ENCODE measurements at places on chromosomes 7 and 10.

GRCh38 chr7:11758627-11759111 lies 73.3 kb downstream of the THSD7A start:
- DNase-seq = no peak

DNA sequence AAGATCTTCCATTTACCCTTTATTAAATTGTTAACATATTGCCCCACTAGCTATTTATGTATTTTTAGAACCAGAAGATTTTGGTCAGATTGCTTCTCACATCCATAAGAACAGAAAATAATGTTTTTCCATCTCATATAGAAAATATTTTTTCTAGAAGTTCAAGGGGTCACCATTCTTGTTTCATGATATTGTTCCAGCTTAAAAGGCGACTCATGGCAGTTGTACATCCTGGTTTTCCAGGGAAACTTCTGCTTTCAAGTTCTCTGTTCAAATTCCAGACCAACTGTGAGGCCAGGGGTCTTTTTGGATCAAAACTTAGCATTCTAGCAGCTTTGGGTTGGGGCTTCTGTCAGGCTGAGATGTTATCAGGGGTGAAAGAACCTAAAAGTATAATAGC lies 84.4 kb downstream of the LRRC4 start:
- DNase-seq = no peak

- DNase-seq = no peak
Observed at GRCh38 chr10:89309156-89310055, 7.6 kb downstream of the IFIT2 start.

DNA sequence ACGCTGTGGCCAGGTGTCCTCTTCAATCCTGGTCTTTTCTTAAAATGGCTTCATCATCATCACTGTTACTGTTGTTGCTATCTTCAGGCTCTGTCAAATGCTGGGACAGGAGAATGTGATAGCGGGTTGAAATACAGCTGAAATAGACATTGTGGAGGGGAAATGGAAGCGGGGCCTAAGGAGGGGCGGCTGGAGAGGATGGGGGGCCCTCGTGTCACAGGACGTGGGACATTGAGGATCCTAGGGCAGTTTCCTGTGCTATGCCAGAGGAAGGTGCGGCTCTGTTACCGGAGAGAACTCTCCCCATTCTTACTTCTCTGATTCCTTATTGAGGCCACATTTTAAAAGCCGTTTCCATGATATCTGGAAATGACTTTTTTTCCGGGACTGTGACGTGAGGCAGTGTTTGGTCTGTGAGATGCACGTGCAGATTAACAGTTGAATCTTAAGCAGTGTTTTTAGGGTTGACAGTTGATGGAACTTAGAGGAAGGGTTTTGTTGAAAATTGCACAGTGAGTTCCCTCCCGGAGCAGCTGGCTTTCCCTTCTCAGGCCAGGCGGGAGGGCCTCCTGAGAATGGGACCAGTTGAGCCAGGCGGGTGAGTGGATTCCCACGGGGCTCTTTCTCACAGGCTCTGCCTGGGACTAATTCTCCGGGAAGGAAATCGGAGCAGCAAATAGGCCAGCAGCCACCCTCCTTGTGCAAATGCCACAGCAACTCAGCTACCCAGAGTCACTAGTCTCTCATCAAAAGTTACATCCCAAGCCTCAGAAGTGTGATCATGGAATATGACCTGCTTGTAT lies 125.2 kb downstream of the TACC2 start:
- no peak for DNase-seq

DNA sequence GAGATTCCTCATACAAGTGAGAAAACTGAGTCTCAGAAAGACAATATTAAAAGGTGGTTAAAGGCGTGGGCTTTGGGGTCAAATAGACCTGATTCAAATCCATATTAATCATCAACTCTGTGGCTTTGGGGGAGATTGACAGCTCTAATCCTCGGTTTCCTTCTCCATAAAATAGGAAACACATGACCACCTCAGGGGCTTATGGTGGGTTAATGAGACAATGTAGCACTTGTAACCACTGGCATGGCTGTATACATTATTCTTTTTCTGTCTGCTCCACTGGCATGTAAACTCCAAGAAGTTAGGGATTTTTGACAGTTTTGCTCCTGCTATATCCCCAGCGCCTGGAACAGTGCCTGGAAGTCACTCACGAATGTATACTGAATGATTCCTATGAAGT lies 120.8 kb upstream of the GAD2 start:
- DNase-seq = no peak

GRCh38 chr10:97129666-97130065 lies 56.1 kb downstream of the SLIT1 start:
- DNase-seq = no peak

- no peak for DNase-seq
Observed at GRCh38 chr7:76050545-76050944, 2.6 kb downstream of the MDH2 start.

DNA sequence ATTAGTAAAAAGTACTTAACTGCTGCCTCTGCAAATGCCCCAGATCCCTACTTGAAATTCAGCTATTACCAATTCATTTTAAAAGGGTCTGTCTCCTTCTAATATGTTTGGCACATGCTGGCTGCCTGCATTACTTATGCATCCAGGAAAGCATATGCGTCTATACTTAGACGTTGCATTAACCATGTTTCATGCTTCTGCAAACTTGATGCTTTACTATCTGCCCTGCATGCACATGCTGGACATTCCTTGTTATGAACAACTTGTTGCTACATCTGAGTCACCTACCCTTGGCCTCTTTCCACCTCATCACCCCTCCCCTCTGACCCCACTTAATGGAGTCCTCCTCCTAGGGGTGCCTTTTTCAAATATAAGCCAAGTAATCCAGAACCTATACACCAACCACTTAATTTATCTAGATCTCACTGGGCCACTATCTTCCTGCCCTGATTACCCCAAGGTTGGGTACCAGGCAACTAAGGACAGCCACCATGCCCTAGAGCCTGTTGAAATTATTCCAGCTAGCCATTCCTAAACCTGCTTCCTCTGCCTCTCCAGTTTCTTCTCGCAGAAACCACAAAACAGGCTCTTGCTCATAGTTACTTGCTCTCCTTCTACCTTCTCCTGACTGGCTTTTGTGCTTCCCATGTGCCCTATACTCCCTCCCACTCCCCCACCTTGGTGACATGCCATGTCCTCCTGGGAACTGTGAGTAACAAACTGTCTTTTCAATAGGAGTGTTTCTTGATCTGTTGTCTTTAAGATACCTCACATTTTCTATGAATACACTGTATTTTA lies 1187.9 kb downstream of the REEP3 start:
- no peak for DNase-seq

DNA sequence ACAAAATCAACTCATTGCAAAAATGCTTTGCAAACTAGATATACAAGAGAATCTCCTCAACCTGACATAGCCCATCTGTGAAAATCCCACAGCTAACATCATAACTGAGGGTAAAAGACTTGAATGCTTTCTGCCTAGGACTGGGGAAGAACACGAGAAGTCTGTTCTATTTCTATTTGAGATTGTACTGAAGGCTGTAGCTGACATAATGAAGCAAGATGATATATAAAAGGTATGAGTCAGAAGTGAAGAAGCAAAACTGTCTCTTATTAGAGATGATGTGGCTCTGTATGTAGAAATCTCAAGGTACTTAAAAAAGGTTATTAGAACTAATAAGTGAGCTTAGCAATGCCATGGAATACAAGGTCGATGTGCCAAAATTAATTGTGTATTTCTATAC lies 639.9 kb upstream of the PFKP start:
- no peak for DNase-seq

GRCh38 chr7:139827042-139827441 lies 2.0 kb upstream of the TBXAS1 start:
- no peak for DNase-seq

- DNase-seq = no peak
Observed at GRCh38 chr10:112695539-112695938, 248.5 kb downstream of the VTI1A start.

GRCh38 chr7:73613954-73614735 lies 10.2 kb downstream of the MLXIPL start:
- DNase-seq = no peak

DNA sequence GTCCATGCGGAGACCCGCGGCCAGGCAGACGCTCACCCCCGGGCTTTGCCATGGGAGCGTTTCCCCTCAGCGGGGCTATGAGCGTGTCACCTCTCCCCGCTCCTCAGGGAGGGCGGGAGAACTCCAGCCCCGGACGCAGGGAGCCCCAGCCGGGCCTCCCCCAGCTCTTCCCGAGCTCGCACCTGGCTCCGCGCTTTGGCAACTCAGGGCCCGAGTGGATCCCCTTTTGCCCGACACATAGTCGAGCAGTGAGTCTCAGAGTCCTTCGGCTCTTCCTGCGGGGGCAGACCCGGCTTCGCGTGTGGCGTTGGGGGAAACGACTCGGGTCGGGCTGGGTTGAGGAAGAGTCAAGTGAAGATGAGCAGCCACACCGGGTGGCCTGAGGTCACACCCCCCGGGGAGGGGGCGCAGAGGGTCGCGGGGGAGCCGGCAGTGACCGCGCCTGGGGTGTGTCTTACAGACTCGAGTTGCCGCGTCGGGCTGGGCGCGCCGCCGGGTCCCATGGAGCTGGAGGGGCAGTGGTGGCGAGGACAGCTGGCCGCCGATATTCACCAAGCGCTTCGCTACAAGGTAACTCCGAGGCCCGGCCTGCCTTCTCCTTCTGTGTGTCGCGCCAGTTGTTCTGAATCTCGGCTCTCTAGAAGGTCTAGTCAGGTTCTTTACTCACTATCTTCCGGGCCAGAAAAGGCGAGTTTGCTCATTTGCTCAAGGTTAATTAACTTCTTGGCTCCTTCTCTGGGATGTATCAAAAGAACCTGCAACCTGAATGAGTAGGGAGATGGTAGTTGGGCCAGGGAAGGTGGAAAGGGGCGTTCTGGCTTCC lies 721 bp downstream of the CCNJ start:
- peak; percentile 33 for DNase-seq

GRCh38 chr7:44912775-44913347 lies 27.5 kb upstream of the PURB start:
- no peak for DNase-seq

DNA sequence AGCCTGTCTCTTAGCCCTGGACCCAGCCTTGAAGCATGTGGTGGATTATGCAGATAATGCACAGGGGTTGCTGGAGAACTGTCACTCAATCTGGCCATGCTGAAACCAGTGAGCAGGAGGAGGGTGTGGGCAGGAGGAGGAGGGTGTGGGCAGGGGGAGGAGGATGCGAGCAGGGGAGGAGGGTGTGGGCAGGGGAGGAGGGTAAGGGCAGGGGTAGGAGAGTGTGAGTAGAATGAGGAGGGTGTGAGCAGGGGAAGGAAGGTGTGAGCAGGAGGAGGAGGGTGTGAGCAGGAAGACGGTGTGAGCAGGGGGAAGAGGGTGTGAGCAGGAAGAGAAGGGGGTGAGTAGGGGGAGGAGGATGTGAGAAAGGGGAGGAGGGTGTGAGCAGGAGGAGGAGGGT lies 18.8 kb downstream of the CAMK2B start:
- DNase-seq = no peak

DNA sequence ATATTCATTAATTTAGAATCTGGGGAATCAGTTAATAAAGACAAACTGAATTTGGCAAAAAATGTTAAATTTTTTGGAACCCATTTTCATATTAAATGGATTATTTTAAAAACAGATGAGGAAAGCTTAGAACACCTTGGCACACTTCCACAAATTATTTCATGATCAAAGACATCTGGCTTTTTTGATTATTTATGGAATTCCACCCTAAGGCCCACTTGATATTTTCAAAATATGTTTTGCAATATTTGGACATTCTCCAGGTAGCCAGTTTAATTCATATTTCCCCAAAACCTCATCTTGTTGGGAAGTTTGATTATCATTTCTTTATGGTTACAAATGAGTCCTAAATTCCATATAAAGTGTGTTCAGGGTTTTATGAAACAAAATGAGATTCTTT lies 129.9 kb downstream of the DOCK4 start:
- no peak for DNase-seq

- DNase-seq = no peak
Observed at GRCh38 chr10:48429309-48429708, 122.8 kb downstream of the MAPK8 start.

DNA sequence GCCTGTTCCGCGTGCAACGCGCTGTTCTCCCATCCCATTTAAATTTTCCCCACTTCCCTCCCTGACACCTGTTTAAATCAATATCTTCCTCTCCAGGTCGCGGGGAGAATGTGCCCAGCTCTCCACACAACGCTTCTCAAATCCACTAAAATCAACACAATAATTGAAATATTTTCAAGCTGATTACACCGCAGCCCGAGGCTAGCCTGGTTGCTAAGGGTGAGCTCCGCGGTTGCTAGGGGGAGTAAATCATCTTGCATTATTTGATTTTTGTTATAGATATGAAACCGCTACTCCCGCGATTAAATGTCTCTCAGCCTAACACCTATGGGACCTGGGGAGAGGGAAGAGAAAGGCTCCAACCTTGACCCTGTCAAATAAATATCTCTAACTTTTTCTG lies 36.2 kb downstream of the UNCX start:
- DNase-seq = no peak

- no peak for DNase-seq
Observed at GRCh38 chr7:4713183-4713784, 31.2 kb downstream of the FOXK1 start.

GRCh38 chr7:121039510-121039822 lies 51.0 kb downstream of the CPED1 start:
- DNase-seq = no peak

- DNase-seq = no peak
Observed at GRCh38 chr10:3091921-3092320, 24.6 kb downstream of the PFKP start.

- peak; percentile 74 for DNase-seq
Observed at GRCh38 chr10:14601872-14602725, 172.6 kb downstream of the FAM107B start.

DNA sequence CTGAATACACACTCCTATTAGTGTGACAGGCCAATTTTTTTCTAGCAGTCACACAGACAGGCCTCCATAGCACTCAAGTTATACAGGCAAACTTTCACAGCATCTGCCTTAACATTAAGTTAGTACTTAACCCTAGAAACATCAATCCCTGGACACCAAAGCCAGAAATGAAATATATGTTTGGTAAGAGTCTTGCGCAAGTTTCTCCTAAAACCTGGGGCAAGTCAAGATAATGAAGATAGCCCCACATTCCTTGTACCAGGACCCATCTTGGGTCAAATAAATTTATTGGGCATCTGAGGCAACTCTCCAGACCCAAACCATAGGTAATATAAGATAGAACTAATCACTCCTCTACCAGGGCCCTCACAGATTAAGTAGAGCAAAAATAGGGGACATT lies 70.8 kb upstream of the ZNF92 start:
- no peak for DNase-seq

- DNase-seq = no peak
Observed at GRCh38 chr7:24756545-24757352, 515 bp downstream of the GSDME start.

GRCh38 chr10:99548041-99548530 lies 15.3 kb downstream of the NKX2-3 start:
- DNase-seq = no peak

GRCh38 chr7:96330193-96330592 lies 8.3 kb upstream of the SLC25A13 start:
- DNase-seq = no peak
